ENCODE measurements at places on chromosomes 3 and 15.
A peak's percentile ranks its signal among the peaks of the same experiment; 100 is the strongest.

GRCh38 chr3:18062657-18063025 lies 320.2 kb upstream of the TBC1D5 start:
- DNase-seq = no peak

DNA sequence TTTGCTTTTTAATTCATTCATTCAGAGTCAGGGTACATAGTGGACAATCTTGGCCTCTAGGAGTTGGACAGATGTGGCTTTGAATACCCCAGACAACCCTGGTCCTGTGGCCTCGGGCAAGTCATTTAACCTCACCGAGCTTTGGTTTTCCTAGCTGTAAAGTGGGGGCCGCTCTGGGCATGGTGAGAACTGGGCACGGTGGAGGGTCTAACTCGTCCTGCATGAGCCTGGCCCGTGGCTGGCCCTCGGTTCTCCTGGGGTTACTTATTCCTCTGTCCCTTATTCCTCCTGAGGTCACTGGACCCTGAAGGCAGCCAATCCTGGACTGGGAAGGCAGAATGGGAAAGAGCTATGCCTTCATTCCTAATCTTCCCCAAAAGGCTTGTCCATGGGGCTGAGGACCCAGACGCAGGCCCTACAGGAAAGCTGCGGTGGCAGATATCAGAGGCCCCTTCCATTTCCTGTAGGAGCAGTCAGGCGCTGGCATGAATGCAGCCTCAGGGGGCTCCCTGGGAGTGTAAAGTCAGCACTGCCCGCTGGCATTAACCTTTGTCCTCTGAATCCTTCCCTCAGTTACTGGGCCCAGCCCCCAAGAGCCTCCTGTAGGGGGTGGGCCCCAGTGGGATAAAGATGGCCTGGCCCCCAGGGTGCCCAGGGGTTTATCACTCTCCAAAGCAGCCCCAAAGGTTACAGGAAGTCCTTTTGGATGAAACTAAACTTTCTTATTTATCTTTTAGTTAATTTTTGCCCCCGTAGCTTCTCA lies 17.9 kb upstream of the SEC13 start:
- no peak for DNase-seq

- DNase-seq = no peak
These were observed 820.4 kb downstream of the OTOL1 start for GRCh38 chr3:162317046-162317445.

DNA sequence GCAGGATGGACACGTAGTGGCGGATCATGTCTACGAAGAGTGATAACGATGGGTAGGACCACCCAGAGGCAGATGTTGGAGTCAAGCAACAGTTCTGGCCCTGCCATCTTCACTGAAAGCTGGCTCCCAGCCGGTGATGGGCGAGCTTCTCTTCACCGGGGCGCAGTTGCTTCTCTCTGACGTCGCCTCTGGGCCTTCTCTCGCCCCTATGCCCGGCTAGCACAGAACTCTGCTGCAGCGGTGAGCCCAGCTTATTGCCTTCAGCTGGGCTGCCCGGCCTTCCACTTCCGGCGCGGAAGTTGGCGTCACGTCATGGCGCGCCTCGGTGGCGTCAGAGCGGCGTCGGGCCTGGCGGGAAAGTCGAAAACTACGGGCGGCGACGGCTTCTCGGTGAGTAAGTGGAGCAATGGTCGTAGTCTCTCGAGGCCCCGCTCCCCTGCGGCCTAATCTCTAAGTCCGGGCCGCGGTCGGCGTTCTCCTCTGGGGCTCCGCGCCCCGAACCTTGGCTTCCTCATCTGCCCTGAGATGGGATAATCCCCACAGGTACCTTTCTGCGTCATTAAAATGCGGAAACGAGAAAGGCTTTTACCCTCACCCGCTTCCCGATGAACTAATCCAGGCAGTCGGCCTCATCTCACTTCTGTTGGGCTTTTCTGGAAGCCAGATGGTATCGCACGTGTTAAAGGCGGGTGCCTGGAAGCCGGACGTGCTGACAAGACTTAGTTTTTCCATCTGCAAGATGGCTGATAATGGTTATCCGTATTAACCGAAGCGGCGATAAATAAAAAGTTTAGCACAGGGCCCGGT lies at the start of gene FANCD2:
TSS of gene FANCD2 (plus strand) at position 354 of the 807 bp plus-strand sequence. CDS start 2,221 bp downstream, outside the sequence.
- DNase-seq = peak; percentile 24

GRCh38 chr15:77532067-77532710 lies 100.5 kb downstream of the LINGO1 start:
- DNase-seq = no peak

DNA sequence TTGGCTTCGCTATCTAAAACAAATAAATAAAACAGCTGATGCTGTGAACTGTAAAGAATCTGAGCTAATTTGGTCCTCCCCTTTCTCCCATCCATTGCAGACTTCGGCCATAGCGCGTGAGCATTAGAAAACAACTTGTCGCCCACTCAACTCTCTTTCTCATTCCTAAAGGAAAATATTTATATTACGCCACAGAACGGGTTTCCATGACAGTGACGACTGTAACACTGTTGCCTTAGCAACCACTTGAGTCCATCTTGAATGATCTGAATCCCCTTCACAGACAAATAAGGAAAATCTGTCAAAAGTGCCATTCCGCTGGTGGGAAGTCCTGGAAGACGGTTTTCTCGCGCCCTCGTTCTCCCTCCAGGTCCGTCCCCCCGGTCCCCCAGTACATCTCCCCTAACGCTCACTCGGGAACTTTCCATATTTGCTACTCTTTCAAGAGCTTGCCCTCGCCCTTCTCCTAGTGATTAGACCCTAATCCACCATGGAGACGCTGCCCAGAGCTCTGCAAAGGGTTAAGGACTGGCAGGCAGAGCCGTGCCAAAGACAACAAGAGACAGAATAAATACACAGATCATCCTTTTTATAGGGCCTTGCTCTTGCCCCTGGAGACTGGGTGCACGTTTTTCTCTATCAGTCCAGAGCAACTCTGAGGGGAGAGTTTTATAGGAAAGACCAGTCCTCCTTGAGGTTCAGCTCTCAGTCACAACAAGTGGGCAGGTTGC lies 50.5 kb downstream of the CRYGS start:
- DNase-seq = no peak

GRCh38 chr15:31331389-31331788 lies 4.8 kb downstream of the KLF13 start:
- DNase-seq = no peak

GRCh38 chr3:131619821-131620220 lies 117.0 kb upstream of the MRPL3 start:
- DNase-seq = no peak

DNA sequence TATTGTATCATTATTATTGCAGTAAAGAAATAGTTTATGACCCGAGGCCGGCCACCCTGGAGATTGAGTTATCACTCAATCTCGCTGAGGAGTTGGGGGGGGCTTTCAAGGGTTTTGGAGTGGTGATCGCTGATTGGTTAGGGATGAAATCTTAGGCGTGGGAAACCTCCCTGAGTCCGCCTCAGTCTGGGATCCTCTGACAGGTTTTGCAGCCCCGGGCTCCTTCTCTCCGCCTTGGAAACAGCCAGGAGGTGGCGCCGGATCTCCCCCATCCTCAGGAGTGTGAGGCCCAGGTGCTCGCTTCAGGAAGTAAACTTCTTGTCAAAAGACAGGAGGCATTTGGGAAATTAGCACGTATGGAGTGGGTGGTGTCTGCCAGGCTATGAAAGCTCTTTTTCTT lies 41.1 kb upstream of the SEC61A1 start:
- DNase-seq = no peak

GRCh38 chr15:74451861-74452835 lies 8.8 kb downstream of the UBL7 start:
- DNase-seq = no peak

GRCh38 chr3:192481638-192482037 lies 245.7 kb downstream of the FGF12 start:
- DNase-seq = no peak

GRCh38 chr15:51299187-51300015 lies 39.0 kb downstream of the CYP19A1 start:
- peak; percentile 38 for DNase-seq

- DNase-seq = no peak
These were observed 26.9 kb downstream of the MKRN2OS start for GRCh38 chr3:12518261-12519028.

DNA sequence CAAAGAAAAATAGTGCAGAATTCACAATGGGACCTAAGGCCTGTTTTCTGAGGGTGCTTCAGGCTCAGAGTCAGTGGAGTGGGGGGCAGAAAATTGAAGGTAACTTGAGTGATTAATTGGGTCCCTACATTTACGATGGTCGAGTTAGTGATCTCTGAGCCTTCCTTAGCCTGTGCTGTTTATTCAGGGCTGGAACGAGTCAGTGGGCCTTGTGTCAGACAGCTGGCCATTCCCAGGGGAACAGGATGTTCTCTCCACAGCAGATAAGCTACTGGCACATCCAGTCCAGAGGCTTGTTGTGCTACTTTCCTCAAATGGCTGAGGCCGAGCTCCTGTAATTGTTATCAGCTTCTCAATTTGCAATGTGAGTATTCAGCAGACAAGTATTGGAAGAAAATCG lies 29.2 kb upstream of the CNTN3 start:
- no peak for DNase-seq

DNA sequence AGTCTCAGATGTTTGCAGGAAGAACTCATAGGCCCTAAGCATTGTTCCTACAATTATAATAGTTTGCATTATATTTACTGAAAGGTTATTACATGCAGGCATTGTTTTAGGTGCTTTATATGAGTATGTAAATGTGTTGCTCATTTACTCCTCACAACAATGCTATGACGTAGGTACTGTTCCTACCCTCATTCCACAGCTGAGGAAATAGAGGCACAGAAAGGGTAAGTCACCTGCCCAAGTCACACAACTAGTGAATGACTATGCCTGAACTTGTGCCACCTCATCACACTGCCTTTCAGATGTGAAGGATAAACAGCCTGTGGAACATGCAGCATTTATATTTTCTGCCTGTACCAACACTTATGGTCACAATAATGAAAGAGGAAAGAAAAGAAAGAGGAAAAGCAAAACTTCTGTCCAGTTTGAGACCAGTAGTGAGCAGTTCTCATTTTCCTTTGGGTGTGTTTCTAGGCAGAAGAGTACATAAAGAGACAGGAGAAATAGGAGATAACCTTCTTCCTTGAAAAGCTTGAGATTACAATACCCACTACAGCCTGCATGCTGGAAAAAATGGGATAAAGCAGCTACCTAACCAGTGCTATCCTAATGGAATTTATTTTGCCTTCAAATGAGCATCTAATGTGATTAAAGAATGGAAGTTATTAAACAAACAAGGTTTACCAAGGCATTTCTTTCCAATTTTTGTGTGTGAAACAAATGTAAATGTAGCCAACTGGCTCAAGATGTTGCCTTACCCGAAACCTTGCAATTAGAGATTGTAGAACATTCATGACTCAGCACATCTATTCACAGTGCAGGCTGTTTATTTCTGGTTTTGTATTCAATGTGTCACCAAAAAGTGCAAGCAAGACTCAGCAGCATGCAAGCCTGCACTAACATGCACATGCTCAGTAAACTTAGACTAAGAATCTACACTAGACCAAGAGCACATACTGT lies 20.5 kb upstream of the ENTPD3 start:
- no peak for DNase-seq

- no peak for DNase-seq
These were observed 57.9 kb downstream of the BTD start for GRCh38 chr3:15659254-15659975.

- no peak for DNase-seq
These were observed 204.2 kb upstream of the PROK2 start for GRCh38 chr3:71989165-71989564.

GRCh38 chr3:17577796-17578520 lies 164.5 kb downstream of the TBC1D5 start:
- no peak for DNase-seq

DNA sequence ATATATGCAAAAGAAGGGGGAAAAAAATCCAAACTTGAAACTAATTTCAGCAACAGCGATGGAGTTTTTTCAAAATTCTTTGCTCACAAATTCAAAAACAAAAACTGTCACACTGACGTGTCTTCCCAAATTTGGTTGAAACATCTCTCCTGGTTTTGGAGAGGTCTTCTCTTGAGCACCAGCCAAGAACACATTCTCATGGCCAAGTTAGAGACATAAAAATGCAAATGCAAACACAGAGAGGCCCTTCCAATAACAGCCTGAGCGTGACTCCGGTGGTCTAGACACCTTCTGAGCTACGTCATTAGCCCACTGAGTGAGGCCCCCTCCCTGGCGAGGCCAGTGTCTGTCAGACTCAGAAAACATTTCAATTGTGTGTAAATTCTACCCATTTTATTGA lies 436.0 kb upstream of the PROK2 start:
- DNase-seq = no peak

DNA sequence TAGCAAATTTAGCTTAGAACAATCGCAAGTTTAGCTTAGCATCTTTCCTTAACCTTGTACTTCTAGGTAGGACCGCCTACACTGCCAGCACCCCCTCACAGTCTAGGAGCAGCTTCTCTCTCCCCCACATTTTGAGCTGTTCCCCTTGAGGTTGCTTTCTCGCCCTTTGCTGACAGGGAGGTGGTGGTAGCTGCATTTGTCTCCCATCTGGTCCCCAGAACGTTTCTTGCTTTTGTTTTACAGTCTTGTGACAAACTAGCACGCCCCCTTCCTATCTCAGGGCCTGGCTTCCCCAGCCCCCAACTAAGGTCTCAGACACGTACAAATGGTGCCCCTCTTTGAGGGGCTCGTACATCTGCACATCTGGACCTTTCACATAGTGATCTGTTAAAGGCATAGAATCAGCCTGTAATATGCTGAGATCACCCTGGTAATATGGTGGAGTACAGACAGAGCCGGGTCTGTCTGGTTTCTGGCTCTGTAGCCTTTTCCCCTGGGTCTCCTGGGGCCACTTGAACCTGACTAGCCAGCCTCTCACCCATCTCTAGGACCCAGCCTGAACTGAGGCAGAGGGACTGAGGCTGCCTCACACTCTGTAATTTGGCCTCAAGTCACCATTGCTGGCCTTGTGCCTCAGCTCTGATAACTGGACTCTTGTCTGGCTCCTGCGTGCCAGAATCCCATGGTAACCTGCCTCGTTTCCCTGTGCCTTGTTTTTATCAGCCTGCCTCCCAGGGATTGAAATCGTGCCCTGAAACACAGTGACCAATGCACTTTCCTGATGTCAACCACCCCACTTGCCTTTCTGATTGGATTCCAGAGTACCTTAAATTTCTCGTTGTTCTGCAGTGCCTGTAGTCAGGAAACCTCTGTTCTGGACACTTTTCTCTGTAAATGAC lies 27.7 kb downstream of the CRTC3 start:
- no peak for DNase-seq

DNA sequence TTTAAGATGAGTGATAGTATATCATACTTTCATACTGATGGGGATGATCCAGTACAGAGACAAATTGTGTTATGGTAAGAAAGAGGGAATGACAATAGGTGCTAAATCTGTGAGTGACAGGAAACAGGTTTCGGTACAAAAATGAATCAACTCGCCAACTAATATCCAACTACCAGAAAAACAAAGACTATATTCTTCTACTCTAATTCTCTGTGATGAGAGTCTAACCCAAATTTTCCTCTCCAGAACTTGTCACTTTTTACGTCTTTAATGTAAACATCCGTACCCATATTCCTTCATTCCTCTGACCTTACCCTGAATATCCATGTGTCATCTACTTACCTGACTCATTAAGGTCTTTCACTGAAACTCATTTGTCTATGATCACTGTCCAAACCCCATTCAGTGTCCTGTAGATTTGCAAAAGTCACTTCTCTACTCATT lies 39.6 kb downstream of the SCAPER start:
- no peak for DNase-seq

- DNase-seq = no peak
These were observed 16.9 kb upstream of the RYR3 start for GRCh38 chr15:33293713-33294334.
